Suprapubic skin (tissue), 4 donors: ENCODE measurements at places on chromosomes 6 and 20. TPM values are rescaled to one million over a fixed set of nuclear protein-coding genes. Genes with fewer than 3 reads are reported as not detected.

MEI4 gene
- total RNA-seq = 0.48 TPM

LY6G6F gene
- not detected for total RNA-seq

DEFB132 gene
- 0.34 TPM for total RNA-seq

BACH2 gene
- 20.0 TPM for total RNA-seq

TINAG gene
- total RNA-seq = not detected

CLVS2 gene
- 0.64 TPM for total RNA-seq

TSPO2 gene
- not detected for total RNA-seq

FRS3 gene
- total RNA-seq = 3.7 TPM

BCLAF1 gene
- total RNA-seq = 145 TPM

POPDC3 gene
- total RNA-seq = not detected

SNAI1 gene
- 0.56 TPM for total RNA-seq

LY6G5C gene
- not detected for total RNA-seq

LRFN2 gene
- total RNA-seq = not detected

EPB41L1 gene
- 20.0 TPM for total RNA-seq

ADGRB3 gene
- 1.4 TPM for total RNA-seq

SEMG1 gene
- total RNA-seq = not detected

GLP1R gene
- total RNA-seq = not detected
